ENCODE measurements at places on chromosomes 6 and 20. TPM values are rescaled to one million over a fixed set of nuclear protein-coding genes. Genes with fewer than 3 reads are reported as not detected.

Gene TLDC2
- not detected for polyA plus RNA-seq

Gene ZNF311
- polyA plus RNA-seq, result 4.7 TPM

Gene SLC16A10
- polyA plus RNA-seq, result 3.7 TPM

Gene ABCF1
- polyA plus RNA-seq, result 19.5 TPM

Gene RRAGD
- polyA plus RNA-seq, result 32.2 TPM

Gene TRAPPC3L
- polyA plus RNA-seq, result not detected

Gene OR12D3
- polyA plus RNA-seq, result not detected

Gene TRIM40
- not detected for polyA plus RNA-seq

Gene BTN3A1
- 31.3 TPM for polyA plus RNA-seq

Gene ADGB
- polyA plus RNA-seq, result not detected

Gene SEMG1
- polyA plus RNA-seq, result not detected

Gene SLC12A5
- polyA plus RNA-seq, result 53.1 TPM

Gene KIAA0408
- 109 TPM for polyA plus RNA-seq

Gene SEL1L2
- polyA plus RNA-seq, result not detected

Gene HLA-DQA1
- polyA plus RNA-seq, result not detected

Gene KIF13A
- polyA plus RNA-seq, result 9.4 TPM

Gene NHLRC1
- 1.2 TPM for polyA plus RNA-seq

Gene NRSN2
- 19.6 TPM for polyA plus RNA-seq

Gene HLA-DRB5
- polyA plus RNA-seq, result not detected

Gene TGM2
- polyA plus RNA-seq, result not detected

Gene HFE
- not detected for polyA plus RNA-seq

Gene STAU1
- polyA plus RNA-seq, result 43.1 TPM

Gene TBX18
- polyA plus RNA-seq, result not detected

Gene KCNG1
- polyA plus RNA-seq, result 2.1 TPM

Gene RSPH9
- 0.88 TPM for polyA plus RNA-seq

Gene COL9A3
- 1.0 TPM for polyA plus RNA-seq

Gene PTK7
- 32.5 TPM for polyA plus RNA-seq

Gene SLC22A3
- not detected for polyA plus RNA-seq

Gene DNMT3B
- polyA plus RNA-seq, result 9.0 TPM

Gene EBF4
- polyA plus RNA-seq, result 13.2 TPM

Gene CCN5
- polyA plus RNA-seq, result not detected

Gene PFDN4
- polyA plus RNA-seq, result 350 TPM

Gene CGA
- not detected for polyA plus RNA-seq

Gene RGS17
- 44.9 TPM for polyA plus RNA-seq
